ENCODE measurements at places on chromosomes 13 and 19.

DNA sequence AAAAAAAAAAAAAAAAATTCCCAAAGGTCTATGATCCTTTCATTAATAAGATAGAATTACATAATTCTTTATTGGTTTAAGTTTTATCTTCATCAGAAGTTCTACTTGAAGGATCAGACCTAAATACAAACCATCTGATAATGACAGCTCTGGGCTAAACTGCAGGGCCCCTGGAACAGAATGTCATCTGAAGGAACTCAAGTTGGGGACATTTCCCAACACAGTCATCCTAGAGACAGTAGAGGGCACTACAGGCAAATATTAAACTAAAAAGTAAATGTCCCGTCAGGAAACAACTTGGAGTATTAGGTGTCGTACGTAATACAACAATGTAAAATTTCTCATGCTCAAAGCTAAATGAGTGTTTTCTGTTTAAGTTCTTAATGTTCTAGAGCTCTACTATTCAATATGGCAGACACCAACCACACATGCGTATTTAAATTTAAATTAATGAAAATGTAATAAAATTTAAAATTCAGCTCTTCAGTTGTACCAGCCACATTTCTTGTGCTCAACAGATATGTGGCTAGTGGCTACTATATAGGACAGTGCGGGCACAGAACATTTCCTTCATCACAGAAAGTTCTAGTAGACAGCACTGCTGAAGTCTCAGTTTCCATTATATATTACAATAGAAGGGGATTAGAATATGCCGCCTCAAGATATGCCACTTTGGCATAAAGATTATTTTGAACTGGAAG is 21.8 kb upstream of the NAXD start:
- no peak for DNase-seq

- no peak for DNase-seq
These were observed 14.0 kb downstream of the ADGRE5 start for GRCh38 chr19:14395262-14395661.

DNA sequence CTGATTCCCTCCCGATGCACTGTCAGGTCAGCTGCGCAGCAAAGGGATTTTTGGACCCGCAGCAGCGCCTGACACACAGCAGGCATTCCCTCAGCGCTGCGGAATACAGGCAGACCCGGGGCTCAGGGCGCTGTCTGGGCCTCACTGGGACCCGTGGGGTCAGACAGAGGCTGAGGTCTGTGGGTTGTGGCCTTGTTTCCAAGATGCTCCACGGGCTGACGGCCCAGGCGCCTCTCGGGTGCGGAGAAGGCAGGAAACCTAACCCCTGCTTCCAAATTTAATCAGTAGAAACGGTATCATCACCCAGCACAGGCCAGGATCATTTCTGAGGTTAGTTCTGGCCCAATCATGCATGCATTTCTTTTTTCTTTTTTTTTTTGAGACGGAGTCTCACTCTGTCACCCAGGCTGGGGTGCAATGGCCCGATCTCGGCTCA is 686 bp upstream of the RNF126 start:
- no peak for DNase-seq

DNA sequence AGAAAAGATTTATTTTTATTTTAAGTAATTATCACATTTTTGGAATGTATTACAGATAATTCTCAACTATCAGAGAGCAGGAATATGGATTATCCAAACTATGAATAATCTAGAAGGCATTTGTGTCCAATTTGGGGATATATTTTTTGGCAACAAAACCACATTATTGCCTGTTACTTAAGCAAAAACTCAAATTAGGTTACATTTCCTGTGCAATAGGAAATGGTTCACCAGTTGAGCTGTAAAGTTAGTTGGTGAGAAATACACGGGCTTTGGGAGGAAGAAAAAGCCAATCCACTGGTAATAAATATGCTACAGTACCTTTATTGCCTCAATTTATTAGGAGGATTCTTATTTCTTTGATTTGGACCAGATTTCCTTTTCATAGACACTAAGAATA is 1075.2 kb downstream of the PCDH9 start:
- no peak for DNase-seq

DNA sequence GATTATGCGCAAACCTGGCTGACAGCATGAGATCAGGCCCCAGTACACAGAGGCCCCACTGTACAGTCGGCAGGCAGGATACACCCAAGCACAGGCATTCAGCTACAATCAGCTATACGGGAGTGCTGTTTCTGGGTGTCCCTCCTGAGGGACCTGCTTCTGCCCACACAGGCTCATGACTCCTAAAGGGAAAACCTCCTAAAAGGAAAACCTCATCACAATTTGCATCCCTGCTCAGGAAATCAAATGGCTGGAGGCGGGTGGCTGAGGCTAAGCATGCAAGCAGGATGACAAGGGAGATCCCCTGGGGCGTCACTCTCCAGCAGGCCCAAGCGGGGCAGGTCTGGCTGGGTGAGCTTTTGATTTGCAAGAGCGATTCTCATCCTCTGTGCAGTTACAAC is 99.8 kb downstream of the CRYL1 start:
- DNase-seq: no peak

- no peak for DNase-seq
These were observed 4.6 kb upstream of the SLC25A30 start for GRCh38 chr13:45422731-45423292.

GRCh38 chr19:28238270-28238820 is 974.6 kb downstream of the UQCRFS1 start:
- no peak for DNase-seq

DNA sequence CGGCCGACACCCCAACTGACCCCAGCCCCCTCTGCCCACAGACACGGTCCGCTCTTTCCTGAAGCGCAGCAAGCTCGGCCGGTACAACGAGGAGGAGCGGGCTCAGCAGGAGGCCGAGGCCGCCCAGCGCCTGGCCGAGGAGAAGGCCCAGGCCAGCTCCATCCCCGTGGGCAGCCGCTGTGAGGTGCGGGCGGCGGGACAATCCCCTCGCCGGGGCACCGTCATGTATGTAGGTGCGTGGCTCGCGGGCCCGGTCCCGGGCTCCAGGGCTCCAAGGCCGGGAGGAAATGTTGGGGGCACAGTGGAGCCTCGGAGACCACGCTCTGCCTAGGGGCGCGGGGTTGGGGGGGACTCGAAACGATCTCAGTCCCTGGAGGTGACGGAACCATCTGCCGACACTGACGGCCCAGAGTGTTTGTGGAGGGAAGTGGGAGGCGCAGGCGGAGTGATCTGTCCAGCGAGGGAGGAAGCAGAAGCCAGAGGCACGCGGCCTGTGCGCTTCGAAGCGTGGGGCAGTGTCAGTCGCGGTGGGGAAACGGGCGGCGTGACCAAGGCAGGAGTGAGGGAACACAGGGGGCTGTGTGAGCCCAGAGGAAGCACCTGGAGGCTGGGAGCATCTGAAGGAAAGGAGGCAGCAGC is 6.3 kb downstream of the TBCB start:
- DNase-seq: no peak

- DNase-seq: no peak
These were observed 22.5 kb upstream of the VSTM2B start for GRCh38 chr19:29503140-29503758.

DNA sequence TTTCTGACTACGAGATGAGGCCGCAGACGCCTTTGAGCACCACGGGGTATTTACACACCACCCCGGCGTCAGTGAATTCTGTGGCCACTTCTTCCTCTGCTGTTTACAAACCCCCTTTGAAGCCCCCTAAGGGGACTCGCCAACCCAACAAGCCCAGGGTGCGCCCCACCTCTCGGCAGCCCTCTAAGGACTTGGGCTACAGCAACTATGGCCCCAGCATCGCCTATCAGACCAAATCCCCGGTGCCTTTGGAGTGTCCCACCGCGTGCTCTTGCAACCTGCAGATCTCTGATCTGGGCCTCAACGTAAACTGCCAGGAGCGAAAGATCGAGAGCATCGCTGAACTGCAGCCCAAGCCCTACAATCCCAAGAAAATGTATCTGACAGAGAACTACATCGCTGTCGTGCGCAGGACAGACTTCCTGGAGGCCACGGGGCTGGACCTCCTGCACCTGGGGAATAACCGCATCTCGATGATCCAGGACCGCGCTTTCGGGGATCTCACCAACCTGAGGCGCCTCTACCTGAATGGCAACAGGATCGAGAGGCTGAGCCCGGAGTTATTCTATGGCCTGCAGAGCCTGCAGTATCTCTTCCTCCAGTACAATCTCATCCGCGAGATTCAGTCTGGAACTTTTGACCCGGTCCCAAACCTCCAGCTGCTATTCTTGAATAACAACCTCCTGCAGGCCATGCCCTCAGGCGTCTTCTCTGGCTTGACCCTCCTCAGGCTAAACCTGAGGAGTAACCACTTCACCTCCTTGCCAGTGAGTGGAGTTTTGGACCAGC is 5.3 kb downstream of the SLITRK5 start:
- no peak for DNase-seq

GRCh38 chr19:5137571-5138124 is 168.7 kb downstream of the KDM4B start:
- no peak for DNase-seq

DNA sequence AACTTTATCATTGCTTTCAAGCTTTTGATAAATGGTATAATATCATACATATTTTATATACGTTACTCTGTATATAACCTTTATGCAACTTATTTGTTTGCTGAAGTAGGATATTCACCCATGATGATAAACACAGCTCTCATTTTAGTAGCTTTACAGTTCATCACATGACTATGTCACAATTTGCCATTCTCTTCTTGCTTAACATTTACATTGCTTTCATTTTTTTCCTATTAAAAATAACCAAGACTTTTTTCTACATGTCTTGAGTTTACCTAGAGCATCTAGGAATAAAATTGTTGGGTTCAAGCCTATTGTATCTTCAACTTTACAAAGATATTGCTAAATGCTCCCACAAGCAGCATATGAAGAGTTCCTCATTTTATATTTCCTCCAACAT is 54.0 kb downstream of the KCNRG start:
- DNase-seq: no peak

DNA sequence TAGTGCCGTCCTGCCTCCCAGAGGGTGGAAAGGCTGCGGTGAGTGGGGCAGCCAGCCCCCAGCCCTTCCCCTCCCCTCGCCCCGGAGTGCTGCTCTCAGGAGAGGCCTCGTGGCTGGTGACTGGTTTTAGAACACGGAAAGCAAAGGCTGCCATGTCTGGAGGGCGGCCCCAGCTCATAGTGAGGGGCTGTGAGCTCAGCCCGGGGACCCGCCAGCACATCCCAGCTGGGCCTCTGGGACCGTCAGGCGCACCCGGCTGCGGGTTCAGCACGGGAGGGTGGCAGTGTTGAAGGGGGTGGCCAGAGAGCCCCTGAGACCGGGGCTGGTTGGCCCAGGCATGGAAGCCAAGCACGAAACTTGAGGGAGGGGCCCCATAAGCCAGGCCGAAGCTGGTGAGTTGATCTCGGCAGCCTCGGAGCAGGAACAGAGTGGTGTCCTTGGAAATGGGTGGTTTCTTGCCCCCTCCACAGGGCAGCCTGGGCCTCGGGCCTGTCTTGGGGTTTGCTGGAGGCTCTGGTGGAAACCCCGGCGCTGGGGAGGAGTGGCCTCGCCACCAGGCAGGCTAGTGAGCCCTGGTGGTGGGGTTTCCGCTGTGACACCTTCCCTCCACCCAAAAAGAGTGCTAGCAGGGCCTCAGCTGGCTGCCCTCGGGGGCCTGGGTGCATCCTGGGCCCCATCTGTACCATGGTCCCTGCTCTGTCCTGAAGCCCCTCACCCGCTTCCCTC is 157.7 kb downstream of the KDM4B start:
- no peak for DNase-seq

DNA sequence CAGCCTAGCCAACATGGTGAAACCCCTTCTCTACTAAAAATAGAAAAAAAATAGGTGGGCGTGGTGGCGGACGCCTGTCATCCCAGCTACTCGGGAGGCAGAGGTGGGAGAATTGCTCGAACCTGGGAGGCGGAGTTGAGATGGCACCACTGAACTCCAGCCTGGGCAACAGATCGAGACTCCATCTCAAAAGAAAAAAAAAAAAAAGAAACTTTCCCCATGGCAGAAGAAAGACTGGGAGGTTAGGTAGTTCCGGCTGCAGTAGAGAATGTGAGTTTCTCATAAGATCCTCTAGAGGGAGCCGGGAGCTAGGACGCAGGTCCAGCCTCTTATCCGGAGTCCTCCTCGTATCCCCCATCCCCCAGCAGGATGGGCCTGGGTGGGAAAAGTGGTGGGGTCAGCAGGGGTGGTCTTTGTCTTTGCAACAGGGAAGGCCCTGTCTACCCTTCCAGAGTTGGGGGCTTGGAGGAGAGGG is 13.2 kb upstream of the CREB3L3 start:
- DNase-seq: peak; percentile 36

- DNase-seq: no peak
These were observed 17.7 kb downstream of the SBNO2 start for GRCh38 chr19:1156305-1156801.

Data from neural crest cell (in vitro differentiated cells).